Stimulated activated CD4-positive, alpha-beta T cell treated with anti-CD3 and anti-CD28 coated beads, Interleukin-15, amount 100 ng/mL, for 48 hours (primary cell): ENCODE measurements at places on chromosomes 3 and 15.
A peak's percentile ranks its signal among the peaks of the same experiment; 100 is the strongest.

GRCh38 chr15:99399061-99399460 is 147.8 kb downstream of the LRRC28 start:
- no peak for DNase-seq

DNA sequence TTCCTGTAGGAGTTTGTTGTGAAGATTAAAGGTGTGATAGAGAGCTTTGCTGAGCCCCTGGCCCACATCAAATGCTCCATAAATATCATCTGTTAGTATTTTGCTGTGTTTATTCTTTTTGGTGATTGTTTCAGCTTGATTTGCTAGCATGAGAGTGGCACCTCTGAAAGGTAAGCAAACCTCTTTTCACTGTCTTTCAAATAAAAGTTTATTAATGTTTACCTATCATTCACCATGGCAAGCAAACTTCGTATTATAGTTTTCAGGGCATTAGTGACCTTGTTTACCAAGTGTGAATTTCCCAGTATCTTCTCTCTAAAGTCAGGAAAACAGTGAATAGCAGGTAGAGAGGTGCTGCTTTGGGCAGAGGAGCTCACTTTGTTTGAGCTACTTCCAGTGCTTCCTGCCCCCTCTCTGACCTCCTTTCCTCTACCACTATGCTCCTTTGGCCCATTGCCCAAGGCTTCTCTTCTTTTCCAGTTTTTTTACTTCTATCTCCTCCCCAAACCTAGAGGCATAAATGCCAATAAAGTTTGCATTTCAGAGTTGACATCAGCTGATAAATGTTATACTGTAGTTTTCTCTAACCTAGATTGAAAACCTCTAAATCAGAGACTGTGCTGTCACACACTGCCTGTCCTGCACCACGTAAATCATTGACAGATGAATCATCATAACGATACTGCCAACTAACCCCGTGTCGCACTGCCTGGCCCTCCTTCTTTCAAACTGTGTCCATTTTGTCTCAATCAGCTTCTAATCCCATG is 569.0 kb downstream of the TUSC7 start:
- no peak for DNase-seq

GRCh38 chr15:41870689-41871081 is 23.2 kb downstream of the SPTBN5 start:
- peak; percentile 51 for DNase-seq

- DNase-seq, result no peak
Observed at GRCh38 chr15:52144656-52145178, 32.1 kb upstream of the BCL2L10 start.

GRCh38 chr3:125059488-125060245 is 3.9 kb upstream of the HEG1 start:
- DNase-seq, result no peak

GRCh38 chr3:124019291-124019690 is 27.4 kb upstream of the ROPN1 start:
- no peak for DNase-seq

- no peak for DNase-seq
Observed at GRCh38 chr3:155217591-155217990, 75.9 kb downstream of the STRIT1 start.

DNA sequence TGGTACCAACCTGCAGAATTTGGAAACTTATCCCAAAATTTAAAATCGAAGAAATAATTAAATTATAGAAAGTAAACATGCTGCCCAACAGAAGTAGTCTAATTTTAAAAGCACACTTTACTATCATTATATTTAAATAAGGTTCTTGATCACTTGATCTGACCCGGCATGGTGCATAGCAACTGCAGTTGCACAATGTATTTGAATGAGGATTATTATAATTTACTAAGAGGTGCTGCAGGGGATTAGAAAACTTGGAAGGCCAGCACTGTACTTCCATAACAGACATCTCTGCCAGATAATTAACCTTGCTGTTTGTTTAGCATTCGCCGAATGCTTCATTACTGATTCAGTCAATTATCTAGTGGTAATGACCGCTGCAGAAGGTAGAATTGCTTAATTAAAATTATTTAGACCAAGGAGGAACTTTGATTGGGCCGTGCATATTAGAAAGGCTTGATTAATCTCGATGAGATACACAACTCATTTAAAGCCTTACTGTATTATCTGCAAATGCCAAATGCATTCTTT is 971.6 kb downstream of the ZPLD1 start:
- no peak for DNase-seq
